ENCODE measurements at places on chromosomes 4 and X.

DNA sequence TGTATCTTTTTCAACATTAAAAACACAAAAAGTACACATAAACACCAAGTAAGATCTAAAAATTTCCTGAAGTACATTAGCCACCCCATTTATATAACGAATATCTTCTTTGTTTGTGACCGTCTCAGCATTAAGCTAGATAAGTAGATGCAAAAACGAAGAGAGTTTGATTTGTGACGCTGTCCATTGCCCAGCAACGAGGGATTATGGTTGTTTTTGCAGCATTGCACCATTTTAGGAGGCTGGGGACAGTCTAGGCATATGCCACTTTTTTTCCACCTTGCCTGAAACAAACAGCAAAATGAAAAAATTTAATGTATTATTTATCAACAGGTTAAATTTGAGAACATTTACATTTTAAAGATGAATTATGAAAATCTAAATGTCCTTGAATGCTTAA lies 12.0 kb upstream of the IGSF1 start:
- no peak for DNase-seq

GRCh38 chrX:141220342-141221008 lies 21.8 kb downstream of the SPANXC start:
- DNase-seq, result peak; percentile 36

DNA sequence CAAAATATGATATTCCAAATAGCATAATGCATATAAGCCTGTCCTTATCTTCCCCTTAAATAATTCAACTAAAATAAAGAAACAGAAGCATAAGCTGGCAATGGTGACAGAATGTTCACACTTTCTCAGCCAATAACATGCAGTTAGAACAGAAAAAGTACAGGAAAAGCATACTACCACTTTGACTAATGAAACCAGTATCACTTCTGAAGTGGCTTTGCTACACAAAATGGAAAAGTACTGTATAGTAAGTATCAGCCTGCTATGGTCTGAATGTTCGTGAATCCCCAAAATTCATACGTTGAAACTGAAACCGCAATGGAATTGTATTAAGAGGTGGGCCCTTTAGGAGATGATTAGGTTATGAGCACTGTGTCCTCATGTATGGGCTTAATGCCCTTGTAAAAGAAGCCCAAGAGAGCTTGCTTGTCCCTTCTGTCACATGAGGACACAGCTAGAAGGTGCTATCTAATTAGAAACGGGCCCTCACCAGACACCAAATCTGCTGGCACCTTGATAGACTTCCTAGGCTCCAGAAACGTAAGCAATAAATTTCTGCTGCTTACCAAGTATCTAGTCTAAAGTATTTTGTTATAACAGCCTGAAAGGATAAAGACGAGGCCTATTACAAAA lies 102.6 kb downstream of the PRDM5 start:
- DNase-seq, result no peak

DNA sequence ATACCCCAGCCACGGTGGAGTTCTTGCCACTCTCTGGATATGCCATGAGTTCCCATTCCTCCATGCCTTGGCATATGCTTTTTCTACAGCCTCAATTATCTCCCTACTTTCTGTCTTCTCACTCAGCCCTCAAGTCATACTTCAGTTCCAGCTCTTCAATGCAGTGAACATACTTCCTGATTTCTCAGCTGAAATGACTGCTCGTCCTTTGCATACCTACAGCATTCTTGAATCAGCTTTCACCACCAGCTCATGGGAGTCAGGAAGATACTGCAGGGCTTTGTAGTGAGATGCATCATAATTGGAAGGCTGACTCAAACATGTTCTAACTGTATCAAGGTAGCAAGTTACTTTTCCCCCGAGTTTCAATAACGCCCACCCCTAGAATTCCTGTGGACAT lies 118.4 kb downstream of the APBB2 start:
- no peak for DNase-seq

DNA sequence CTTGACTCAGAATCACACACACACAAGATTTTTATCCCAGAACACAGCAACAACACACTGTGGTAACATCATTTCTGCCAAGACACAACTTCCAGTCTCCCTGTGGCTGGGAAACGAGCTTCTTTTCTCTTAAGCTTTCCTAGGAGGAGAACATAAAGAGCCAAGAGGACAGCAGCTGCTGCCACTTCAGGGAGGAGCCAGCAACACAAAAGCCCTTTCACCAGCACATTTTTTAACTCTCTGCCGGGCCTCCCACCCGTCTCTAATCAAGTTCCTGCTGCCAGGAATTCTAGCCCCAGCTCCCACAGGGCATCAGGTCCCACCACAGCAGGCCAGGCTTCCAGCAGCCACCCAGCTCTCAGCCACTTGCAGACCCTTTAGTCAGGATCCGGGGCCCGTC lies 22.4 kb downstream of the FAT1 start:
- no peak for DNase-seq

DNA sequence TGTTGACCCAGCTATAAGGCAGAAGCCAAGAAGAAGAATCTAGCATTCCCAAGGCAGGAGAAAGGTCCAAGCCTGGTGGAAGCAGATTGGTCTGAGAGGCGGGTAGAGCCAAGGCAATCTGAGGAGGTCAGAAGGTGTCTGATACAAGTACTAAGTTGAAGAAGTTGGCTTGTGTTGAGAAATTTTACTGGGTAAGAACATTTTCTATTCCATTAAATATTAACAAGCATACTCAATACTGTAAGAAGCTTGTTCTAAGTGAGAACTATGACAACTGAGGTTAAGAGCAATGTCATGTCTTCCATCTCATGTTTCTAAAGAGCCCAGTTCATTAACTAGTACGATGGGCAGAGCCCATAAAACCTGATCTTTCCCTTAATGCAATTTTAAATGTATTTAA lies 75.0 kb downstream of the FAM13A start:
- no peak for DNase-seq

GRCh38 chr4:26131711-26132110 lies 189.1 kb upstream of the RBPJ start:
- DNase-seq, result no peak

DNA sequence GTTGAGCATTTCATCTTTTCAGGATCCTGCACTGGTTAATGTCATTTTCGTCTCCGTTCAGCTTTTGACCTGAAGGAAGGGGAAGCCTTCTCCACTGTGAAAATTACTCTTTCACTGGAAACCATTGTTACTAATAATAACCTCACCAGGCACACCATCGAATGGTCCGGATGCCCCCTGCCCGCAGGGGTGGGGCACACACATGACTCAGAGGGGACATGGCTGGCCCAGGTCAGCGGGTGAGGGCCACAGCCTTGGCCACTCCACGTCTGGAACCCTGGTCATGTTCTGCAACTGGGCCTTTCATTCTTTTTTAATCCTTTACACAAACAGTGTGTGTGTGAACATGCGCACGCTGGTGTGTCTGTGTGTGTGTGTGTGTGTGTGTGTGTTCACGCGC lies 191.8 kb downstream of the BCOR start:
- DNase-seq, result no peak

DNA sequence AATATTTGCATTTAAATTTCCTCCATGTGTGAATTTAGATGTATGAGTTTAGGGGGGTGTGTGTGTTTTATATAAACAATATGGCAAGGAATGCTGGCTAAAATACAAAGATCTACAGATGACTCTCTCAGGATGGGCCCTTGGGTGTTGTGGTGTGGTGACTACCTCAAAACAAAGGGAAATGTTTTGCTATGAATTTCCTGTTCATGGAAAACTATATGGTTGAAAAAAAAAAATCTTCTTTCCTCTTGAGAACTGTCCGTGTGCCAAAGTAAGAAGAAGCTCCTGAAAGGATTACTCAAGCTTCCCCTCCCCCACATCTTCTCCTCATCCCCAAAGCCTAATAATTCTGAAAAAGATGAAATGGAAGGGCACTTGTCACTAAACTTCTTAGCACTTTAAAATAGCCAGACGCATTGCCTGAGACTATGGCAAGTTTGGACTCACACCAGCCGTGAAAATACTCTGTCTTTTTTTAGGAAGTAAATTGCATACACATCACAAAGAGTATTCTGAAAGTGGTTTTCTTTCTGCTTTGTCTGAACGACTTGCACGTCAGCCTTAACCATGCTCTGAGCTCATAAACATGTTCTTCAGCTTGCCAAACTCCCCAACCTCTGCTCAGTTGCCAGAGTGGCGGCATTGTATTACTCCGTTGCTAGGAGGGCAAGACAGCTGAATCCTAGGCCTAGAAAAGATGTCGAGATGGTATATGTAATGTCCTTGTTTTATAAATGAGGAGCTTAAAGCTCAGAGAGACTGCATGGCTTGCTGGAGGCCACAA lies 250.4 kb upstream of the JADE1 start:
- no peak for DNase-seq

DNA sequence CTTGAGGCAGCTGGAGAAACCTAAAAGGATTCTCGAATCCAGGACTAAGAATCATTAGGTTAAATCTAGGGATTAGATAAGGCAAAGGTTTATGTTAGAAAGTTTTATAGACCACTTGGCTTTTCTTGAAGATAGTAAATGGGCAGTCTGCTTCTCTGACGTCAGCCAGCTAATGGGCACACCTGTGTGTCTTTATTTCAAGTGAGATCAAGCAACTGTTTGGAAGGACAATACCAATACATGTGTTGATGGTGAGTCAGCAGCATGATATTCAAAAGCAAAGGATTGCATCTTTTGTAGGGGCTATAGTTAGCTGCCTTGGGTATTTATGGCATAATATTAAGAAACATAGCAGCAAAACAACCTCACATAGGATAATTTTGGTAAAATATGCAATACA lies 46.5 kb upstream of the GRPR start:
- no peak for DNase-seq

- no peak for DNase-seq
Measured at GRCh38 chrX:10030570-10030969, 63.4 kb downstream of the CLDN34 start.

DNA sequence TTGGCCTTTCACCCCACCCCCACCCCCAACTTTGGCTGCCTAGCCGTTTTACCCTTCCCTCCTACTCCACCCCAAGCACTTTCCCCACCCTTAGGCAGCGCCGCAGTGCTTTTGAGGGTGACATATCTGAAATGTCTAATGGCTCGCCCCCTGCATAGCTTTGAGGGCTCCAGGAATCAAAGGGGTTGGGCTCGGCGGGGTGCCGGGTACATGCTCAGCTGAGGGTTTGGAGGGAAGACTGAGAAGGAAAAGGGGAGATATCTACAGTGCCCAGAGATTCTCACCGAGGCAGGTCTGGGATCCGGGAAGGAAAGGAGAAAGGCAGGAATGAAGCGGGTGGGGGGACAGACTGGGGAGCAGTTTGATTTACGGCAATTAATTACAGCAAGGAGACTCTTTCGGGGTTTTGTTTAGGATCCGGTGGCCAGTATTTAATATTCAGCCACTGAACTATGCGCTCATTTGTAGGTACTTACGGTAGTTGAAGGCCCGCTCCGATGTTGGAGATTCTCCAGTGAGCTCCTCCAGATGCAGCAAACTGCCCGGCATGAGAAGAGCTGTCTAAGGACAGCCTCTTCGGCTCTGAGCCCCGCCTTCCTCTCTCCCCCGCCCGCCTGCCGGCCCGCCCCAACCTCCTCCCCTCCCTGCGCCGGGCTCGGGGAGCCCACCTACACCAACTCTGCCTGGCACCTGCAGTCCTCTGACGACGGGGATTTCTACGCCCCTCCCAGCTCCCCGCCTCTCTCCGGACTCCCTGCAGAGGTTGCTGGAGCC lies at the start of gene IGSF1:
Gene IGSF1 (minus strand): TSS at position 569 of the 774 bp plus-strand sequence. CDS start 2,632 bp downstream, outside the sequence.
- DNase-seq, result no peak

- DNase-seq, result no peak
Measured at GRCh38 chrX:8043121-8043520, 115.9 kb upstream of the PNPLA4 start.

GRCh38 chrX:107556967-107557366 lies 71.3 kb upstream of the PRPS1 start:
- DNase-seq, result no peak

DNA sequence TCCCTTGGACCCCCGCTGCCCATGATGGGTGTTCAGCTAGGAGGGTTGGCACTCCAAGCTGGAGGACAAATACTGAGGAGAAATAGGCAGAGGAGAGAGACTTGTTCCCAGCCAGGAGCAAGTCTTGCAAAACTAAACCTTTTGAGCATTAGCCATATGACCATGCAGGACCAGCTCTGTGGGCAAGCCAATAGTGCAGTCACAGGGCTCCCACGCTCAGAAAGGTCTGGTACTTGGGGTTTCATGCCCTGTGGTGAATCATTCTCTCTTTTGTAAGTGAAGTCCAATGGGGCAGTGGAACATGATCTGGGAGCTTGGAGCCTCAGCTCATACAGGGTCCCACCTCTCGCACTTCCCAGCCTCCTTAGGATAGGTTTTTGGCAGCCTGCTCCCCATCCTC lies 300.9 kb downstream of the BCOR start:
- DNase-seq, result no peak

GRCh38 chr4:125008676-125009075 lies 296.1 kb upstream of the ANKRD50 start:
- DNase-seq, result no peak

- DNase-seq, result no peak
Measured at GRCh38 chrX:19772822-19773628, 114.4 kb downstream of the SH3KBP1 start.

GRCh38 chr4:149886786-149887490 lies 71.3 kb upstream of the IQCM start:
- DNase-seq, result peak; percentile 21

DNA sequence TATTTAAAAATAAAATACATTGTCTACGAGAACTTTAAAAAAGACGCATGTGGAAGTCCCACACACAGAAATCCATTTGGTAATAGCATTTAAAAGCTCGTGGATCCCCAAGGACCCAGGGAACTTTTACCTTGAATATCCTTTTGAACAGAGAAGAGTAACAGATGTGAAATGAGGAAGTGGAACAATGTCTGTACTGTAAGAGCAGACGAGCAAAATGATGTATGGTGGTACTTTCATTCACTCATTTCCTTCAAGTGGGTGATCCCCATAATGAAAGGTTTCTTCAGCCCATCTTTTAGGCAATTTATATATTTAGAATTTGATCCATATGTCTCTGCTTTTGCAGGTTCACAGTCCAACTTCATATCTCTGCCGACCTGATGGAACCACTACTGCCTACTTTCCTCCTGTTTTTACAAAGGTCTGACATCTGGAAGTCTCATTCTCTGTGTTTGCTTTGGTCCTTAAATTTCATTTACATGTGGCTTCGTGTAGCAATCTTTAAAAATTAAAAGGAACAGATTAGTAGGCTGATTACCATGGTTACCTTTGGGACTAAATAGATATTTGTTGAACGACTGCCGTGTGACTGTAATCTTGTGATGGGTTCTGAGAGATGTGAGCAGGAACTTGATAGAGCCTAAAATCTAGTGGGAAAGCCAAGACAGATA lies 188.4 kb downstream of the PALLD start:
- no peak for DNase-seq

DNA sequence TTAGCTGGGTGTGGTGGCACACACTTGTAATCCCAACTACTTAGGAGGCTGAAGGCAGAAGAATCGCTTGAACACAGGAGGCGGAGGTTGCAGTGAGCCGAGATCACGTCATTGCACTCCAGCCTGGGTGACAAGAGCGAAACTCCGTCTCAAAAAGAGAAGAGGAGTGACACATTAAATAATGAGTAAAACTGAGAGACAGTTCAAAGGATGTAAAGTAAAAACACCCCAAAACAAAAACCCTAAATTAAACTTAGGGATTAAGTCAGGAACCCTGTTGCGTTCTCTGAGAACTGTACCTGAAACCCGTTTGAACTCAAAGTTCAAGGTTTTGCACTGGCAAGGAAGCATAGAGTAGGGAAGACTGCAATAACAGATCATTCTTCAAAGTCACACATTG lies 141.7 kb downstream of the BRWD3 start:
- no peak for DNase-seq

Data from retinal pigment epithelial cell (primary cell).